NCI-H1092 treated with DMSO at 0.1 percent for 48 hours (cell line): ENCODE measurements at places on chromosomes 2 and 18.

GRCh38 chr2:196205881-196206435, 34.6 kb upstream of the STK17B start:
- no peak for DNase-seq

DNA sequence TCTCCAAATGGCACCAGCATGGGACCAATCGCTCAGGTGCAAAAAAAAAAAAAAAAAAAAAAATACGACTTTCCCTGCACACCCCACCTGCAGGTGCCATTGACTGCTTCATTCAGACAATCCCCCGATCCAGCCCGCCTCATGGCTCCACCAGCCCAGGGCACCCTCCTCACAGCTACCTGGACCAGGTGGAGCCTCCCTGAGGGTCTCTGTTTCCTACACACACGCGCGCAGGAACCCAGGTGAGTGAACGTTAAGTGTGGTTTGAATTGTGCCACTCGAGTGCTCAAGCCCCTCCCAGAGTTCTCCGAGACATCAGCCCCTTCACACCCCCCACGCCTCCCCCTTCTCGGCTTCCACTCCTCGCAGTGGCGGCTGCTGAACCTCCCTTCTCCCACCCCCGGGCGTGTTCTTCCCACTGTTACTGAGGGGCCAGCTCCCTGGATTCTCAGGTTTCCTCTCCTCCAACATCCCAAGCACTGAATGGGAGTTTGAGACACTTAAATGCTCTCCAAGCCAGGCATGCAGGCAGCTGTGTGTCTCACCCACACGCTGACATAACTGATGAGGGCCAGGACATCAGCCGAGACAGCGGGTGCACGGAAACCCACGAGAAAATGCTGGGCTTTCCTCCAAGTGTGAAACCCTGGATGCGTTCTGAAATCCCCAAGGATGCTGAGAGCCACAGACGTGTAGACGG, 88.8 kb upstream of the SNTG2 start:
- DNase-seq = peak; percentile 3

- DNase-seq = no peak
Measured at GRCh38 chr2:8697190-8697589, 15.3 kb downstream of the ID2 start.

GRCh38 chr2:109419960-109420370, 193.8 kb downstream of the SEPTIN10 start:
- no peak for DNase-seq

DNA sequence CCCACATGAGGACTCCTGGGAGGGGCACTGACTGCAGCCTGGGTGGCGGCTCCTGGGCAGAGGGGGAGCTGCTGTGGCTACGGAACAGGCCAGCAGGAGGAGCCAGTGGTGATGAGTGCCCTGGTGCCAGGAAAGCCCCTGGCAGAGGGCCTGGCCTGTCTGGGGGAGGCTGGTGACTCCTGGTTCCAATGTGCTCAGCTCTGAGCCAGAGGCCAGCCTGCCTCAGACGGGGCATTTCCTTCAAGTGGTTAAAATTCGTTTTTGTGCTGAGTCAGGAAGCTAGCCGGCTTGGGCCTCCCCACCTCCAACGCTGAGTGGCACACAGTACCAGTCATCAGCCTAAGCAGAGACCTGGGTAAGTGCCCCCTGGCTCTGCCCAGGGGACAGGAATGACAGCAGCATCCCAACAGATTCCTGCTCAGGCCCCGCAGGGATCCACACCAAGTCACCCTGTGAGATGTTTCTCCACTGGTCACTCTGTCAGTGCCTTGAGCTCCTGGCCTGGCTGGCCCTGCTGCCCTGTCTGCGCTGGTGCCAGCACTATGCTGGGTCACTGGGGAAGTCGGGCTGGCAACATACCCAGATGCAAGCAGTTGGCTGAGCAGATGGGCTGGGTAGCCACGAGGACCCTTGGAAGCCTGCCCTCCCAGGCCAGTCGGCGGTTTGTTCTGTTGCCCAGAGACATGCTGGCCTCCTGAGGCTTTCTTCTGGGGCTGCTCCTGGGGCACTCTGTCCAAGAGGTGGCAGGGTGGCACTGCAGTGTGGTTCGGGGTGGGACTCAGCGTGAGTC, 7.1 kb upstream of the KLF11 start:
- no peak for DNase-seq
